Keratinocyte (primary cell): ENCODE measurements at places on chromosomes 6 and 20.

- no peak for DNase-seq
These were observed 324.7 kb downstream of the CD83 start for GRCh38 chr6:14442242-14442641.

DNA sequence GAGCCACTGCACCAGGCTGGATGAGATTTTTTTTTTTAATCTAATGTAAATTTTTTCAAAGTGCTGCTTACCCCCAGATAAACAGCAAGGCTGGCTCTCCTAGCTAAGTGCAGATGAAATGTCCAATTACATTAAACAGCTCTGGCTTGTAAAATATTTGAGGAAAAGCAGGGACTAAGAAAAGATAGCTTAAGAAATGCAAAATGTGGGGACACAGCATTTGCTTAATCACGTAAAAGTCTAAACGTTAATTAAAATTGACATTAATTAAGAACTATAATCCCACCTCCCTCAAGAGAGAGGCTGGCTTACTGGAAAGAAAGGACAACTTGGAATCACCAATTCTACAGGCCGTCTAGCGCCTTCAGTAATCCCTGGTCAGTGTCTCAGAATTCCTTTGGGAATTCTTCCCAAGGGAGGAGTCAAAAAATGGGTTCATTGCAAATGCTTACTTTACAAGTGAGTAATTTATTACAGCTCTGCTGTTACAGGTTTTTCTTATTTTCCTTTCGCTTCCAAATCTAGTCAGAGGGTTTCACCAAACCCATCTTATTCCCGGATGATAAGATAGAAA is 13.6 kb upstream of the MARCKS start:
- DNase-seq: no peak

GRCh38 chr20:20820785-20821483 is 108.5 kb upstream of the RALGAPA2 start:
- DNase-seq: no peak

DNA sequence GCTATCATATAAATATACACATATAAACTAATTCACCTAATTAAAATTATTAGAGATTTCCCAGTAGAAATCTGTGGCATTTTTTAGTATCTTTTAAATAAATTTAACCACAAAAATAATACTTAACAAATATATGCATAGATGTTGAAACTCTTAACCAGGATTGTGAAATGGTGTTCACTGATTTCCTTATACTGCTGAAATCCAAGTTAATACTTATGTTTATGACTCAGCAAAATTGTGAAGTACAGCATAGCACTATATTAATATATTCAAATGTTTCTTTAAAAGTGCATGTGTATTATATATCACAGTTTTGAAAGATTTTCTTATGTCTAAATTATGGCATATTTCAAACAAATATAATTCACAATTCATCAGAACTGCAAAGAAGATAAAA is 328.2 kb upstream of the MANEA start:
- DNase-seq: no peak

- DNase-seq: no peak
These were observed 128.5 kb upstream of the DST start for GRCh38 chr6:56771189-56771588.

- no peak for DNase-seq
These were observed 109.6 kb upstream of the HIVEP1 start for GRCh38 chr6:11902527-11902926.

GRCh38 chr6:71038711-71039344 is 82.0 kb upstream of the B3GAT2 start:
- DNase-seq: no peak

GRCh38 chr6:151101161-151101815 is 138.5 kb upstream of the AKAP12 start:
- DNase-seq: no peak

DNA sequence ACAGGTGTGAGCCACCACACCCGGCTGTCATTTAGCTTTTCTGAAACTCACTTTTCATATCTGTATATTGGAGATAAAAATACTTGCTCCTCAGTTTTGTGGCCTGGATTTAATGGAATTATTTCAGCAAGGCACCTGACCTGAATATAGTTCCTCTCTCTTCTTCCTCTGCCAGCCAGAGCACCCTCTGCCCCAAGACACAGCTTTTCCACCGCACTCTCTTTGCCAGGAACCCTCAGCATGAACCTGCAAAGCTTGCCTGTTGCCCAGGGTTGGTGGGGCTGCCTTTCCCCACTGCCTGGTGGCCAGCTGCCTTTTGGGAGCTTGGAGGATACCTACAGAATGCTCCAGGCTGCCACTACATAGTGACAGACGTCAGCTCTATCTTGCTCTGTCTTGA is 3.1 kb downstream of the GTSF1L start:
- DNase-seq: no peak

GRCh38 chr20:40650707-40651106 is 38.3 kb downstream of the MAFB start:
- DNase-seq: no peak

- no peak for DNase-seq
These were observed 21.2 kb upstream of the VEGFA start for GRCh38 chr6:43748765-43749164.

DNA sequence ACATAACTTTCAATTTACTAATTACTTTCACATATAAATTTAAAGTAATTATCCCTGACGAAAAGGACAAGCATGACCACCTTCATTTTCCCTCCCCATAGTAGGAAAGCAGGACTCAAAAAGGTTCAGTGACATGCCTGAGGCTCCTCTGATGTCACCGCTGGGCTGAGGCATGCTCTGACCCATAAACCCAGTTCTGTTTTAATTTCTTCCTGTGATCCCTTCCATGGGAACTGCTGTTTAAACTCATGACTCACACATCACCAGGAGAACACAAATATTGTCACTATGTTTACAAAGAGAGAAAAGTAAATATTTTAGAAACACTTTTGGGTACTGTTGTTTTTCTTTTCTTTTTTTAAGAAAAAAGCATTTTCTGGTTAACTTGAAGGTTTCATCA is 38.0 kb upstream of the NR2E1 start:
- DNase-seq: no peak

- no peak for DNase-seq
These were observed 411.9 kb upstream of the SASH1 start for GRCh38 chr6:147930745-147931144.

DNA sequence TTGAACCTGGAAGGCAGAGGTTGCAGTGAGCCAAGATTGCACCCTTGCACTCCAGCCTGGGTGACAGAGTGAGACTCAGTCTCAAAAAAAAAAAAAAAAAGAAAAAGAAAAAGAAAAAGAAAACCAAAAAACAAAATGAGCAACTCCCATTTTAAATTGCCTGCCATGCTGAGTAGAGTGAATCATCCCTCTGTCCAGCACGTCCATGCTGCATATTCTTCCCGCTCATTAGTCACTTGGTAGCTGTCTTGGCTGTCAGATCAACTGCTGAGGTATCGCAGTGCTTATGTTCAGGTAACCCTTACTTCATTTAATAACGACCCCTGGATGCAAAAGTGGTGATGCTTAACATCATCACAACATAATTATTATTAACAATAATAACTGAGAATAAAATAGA is 72.6 kb upstream of the RNF24 start:
- DNase-seq: no peak

DNA sequence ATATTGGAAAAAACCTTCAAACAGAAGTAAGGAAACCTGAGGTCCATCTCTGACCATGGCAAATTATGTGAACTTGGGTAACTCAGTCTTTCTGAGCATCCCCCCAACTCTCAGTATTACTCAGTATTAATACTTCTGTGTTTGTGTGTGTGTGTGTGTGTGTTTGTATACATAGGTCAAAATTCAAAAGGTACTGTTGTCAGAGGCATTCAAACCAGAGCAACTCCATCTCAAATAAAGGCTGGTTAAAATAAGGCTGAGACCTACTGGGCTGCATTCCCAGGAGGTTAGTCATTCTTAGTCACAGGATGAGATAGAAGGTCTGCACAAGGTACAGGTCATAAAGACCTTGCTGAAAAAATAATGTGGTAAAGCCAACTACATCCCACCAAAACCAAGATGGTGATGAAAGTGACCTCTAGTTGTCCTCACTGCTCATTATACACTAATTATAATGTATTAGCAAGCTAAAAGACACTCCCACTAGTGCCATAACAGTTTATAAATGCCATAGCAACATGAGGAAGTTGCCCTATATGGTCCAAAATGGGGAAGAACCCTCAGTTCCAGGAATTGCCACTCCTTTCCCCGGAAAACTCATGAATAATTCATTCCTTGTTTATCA is 33.3 kb upstream of the SLC22A16 start:
- no peak for DNase-seq

- no peak for DNase-seq
These were observed 103.9 kb downstream of the ALDH8A1 start for GRCh38 chr6:134846031-134846430.

GRCh38 chr20:1946762-1947534 is 46.9 kb downstream of the PDYN start:
- DNase-seq: no peak

GRCh38 chr20:38427655-38428023 is 7.5 kb downstream of the SNHG17 start:
- no peak for DNase-seq

- DNase-seq: no peak
These were observed 247.9 kb downstream of the CDH4 start for GRCh38 chr20:61499859-61500554.

DNA sequence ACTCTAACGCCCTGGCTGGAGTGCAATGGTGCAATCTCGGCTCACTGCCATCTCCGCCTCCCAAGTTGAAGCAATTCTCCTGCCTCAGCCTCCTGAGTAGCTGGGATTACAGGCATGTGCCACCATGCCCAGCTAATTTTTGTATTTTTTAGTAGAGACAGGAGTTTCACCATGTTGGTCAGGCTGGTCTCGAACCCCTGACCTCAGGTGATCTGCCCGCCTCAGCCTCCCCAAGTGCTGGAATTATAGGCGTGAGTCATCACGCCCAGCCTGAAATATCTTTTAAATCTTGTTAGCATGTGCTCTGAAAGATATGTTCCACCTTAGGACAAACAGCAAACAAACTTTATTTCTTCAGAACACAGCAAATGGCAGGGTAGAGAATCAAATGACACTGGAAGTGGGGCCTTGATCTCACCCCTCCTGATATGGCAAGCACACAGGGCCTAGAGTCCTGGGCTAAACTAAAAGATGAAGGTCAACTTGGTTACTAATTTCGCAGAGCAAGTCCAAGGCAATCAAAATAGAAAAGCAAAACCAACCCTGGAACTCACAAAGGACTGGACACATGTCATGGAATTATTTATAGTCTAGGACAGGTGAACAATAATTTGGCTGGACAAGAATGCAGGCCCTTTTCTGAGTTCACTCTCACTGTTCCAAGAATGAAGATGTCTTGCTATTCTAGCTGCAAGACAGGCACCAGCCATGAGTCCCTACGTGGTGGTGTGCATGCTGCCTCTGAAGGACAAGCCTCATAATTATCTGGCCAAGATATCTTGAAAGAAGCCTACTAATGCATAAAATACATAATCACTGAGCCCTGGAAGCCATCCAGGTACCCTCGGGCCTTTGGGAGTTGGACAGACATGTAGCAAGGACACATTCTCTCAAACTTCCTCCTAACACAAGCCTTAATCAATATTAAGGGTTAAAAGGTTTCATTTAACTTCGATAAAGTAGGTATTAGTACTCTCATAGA is 35.6 kb downstream of the B4GALT5 start:
- no peak for DNase-seq

GRCh38 chr6:11429577-11429976 is 108.0 kb upstream of the TMEM170B start:
- DNase-seq: no peak

GRCh38 chr20:35743693-35744491 is 1.8 kb upstream of the RBM39 start:
- DNase-seq: no peak

- no peak for DNase-seq
These were observed 175.1 kb downstream of the JARID2 start for GRCh38 chr6:15420959-15421438.

GRCh38 chr6:56764081-56764566 is 121.4 kb upstream of the DST start:
- DNase-seq: no peak

- DNase-seq: no peak
These were observed 136.5 kb downstream of the MAP3K7 start for GRCh38 chr6:90450268-90450953.
